CD4-positive, alpha-beta T cell (primary cell): ENCODE measurements at places on chromosomes 12 and 14. TPM values are rescaled to one million over a fixed set of nuclear protein-coding genes. Genes with fewer than 3 reads are reported as not detected.
A peak's percentile ranks its signal among the peaks of the same experiment; 100 is the strongest.

DNA sequence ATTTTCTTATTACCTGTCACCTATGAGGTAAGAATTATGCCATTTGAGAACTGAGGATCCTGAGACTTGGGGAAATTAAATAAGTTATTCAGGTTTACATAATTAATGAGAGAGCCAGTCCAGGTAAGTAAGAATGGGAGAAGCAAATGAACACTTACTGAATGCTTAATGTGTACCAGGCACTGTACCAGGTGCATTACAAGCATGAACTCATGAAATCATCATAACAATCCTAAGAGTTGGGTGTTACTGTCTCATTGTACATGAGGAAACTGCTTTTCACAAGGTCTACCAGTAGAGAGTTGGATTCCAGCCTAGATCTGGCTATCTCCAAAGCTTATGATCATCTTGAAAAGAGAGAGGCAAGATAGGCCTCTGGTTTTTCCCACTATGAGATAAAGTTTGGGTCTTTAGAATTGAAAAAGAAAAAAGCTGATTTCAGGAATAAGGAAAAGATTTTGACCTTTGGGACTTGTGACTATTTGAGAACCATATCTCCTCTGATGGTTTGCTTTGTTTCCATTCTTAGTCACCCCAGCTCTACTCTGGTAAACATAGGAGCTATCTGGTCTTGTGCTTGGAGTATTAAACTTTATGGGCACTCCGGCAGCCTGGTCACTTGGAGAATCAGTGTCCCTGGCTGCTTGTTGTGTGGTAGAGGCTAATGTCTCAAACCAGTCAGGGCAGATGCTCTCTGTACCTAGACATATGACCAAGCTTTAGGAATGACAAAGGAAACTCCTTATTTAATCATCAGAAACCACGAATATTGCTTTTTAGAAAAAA, 48.0 kb downstream of the PTHLH start:
- H3K4me1 ChIP-seq: no peaks in the 10 kb centered on the region
- no peaks in the 10 kb centered on the region for H3K27me3 ChIP-seq
- no peak overlapping the region for H3K4me3 ChIP-seq
- no peaks in the 10 kb centered on the region for H3K36me3 ChIP-seq
- H3K27ac ChIP-seq: no peak overlapping the region
- no peak for DNase-seq

- H3K4me3 ChIP-seq: no peak overlapping the region
- no peaks in the 10 kb centered on the region for H3K36me3 ChIP-seq
- no peaks in the 10 kb centered on the region for H3K27me3 ChIP-seq
- no peak for DNase-seq
- H3K27ac ChIP-seq: no peak overlapping the region
These were observed 167.5 kb downstream of the PPM1H start for GRCh38 chr12:62767496-62767895.

Gene TAS2R50
- 0.36 TPM for total RNA-seq

DNA sequence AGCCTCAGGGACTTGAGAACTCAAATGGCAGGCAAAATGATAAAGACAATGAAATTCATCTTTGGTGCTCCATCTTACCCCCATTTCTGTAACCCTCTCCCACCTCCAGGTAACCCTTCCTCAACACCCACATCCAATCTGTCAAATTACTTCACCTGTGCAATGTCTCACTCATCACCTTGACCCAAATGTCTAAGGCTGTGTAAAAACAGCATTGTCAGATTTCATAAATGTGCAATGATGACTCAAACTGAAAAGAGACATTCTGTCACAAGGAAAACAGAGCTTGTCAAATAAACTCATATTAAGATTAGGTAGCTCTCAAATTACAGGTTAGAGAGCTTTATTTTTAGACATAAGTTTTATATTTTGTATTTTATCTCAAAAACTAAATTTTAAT, 19.9 kb upstream of the COCH start:
- H3K27ac ChIP-seq: no peak overlapping the region
- DNase-seq: no peak
- no peak overlapping the region for H3K4me3 ChIP-seq
- H3K27me3 ChIP-seq: no peaks in the 10 kb centered on the region
- H3K4me1 ChIP-seq: no peaks in the 10 kb centered on the region

DNA sequence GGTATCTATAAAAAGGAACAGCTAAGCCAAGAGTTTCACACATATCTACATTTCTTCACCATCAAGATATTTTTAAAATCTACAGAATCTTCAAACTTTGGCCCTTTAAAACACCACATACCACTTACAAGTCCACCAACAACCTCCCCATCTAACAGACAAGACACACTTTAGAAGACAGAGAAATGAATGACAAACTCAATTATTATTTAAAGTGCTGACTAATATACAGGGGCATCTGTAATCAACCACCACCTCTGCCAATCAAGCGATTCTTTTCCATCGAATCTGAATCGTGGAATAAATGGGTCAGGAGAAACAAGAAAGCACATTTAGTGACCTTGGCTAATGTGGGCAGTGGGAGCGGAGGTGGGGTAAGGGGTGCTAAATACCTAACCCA, 7.7 kb downstream of the SETD3 start:
- no peak overlapping the region for H3K27ac ChIP-seq
- DNase-seq: no peak
- H3K36me3 ChIP-seq: no peaks in the 10 kb centered on the region
- H3K27me3 ChIP-seq: no peaks in the 10 kb centered on the region
- no peak overlapping the region for H3K4me3 ChIP-seq

Gene OAS2
- total RNA-seq: 15.0 TPM

DNA sequence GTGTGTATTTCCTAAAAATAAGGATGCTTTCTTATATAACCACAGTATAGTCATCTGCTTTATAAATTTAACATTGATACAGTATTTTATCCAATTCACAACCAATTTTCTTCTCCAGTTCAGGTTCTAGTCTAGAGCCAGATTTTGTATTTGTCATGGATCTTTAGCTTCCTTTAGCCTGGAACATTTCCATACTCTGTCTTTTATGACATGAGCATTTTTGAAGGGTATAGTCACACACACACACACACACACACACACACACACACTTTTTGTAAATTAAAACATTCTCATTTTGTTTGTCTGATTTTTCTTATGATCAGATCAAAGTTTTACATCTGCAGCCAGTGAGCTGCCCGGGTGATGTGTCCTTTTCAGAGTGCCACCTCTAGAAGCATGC, 25.4 kb downstream of the CGRRF1 start:
- peaks cover 16% of the 10 kb centered on the region for H3K36me3 ChIP-seq
- no peaks in the 10 kb centered on the region for H3K4me1 ChIP-seq
- no peak overlapping the region for H3K27ac ChIP-seq
- DNase-seq: no peak
- H3K27me3 ChIP-seq: no peaks in the 10 kb centered on the region
- H3K4me3 ChIP-seq: no peak overlapping the region

DNA sequence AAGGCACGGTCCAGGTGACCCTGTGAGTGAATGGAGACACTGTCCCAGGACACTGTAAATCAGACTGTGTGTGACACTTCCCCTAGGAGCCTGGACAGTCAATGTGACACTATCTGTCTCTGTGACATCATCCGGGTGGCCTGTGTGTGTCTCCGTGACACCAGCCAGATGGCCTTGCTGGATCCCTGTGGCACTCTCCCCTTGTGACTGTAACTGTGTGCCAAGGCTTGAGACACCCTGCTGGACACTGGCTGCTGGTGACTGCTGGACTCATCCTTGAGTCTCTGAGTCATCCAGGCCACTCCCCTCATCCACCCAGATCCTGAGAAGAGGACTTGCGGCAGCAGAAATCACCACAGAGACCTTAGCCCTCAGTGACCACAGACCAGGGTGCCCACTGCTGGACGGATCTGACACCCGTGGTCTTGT, 51.6 kb downstream of the MVK start:
- no peaks in the 10 kb centered on the region for H3K36me3 ChIP-seq
- no peak for DNase-seq
- H3K27me3 ChIP-seq: peaks cover 4% of the 10 kb centered on the region
- H3K4me3 ChIP-seq: no peak overlapping the region
- no peaks in the 10 kb centered on the region for H3K4me1 ChIP-seq
- H3K27ac ChIP-seq: no peak overlapping the region

Gene TMPRSS12
- total RNA-seq: not detected

GRCh38 chr14:93709249-93709648, 79.0 kb downstream of the PRIMA1 start:
- peaks cover 4% of the 10 kb centered on the region for H3K27me3 ChIP-seq
- no peaks in the 10 kb centered on the region for H3K4me1 ChIP-seq
- H3K36me3 ChIP-seq: no peaks in the 10 kb centered on the region
- no peak for DNase-seq
- H3K27ac ChIP-seq: no peak overlapping the region

Gene OAS3
- 14.5 TPM for total RNA-seq

DNA sequence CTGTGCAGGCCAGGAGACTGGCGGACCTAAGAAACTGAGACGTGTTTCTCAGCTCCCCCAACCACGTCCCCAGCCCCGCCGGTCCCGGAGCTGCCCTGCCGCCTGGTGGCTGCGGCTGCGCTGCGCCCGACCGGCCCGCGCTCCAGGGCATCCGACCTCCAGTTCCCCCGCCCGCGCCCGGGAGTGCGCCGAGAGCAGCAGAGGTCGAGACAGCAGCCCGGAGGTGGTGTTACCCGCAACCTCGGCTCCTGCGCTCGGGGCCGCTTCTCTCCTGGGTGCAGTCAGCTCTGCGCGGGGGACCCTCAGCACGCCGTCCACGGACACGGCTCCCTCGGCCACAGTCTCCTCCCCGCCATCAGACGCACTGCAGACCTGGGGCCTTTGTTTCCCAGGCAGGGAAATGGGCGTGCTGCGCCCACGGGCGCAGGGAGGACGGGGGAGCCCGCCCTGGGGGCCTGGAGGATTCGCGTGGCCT, 21.6 kb upstream of the GPR132 start:
- H3K27ac ChIP-seq: peak overlapping the region; percentile 46
- H3K4me1 ChIP-seq: peaks cover 35% of the 10 kb centered on the region
- H3K27me3 ChIP-seq: no peaks in the 10 kb centered on the region
- peak overlapping the region; percentile 60 for H3K4me3 ChIP-seq
- no peaks in the 10 kb centered on the region for H3K36me3 ChIP-seq

DNA sequence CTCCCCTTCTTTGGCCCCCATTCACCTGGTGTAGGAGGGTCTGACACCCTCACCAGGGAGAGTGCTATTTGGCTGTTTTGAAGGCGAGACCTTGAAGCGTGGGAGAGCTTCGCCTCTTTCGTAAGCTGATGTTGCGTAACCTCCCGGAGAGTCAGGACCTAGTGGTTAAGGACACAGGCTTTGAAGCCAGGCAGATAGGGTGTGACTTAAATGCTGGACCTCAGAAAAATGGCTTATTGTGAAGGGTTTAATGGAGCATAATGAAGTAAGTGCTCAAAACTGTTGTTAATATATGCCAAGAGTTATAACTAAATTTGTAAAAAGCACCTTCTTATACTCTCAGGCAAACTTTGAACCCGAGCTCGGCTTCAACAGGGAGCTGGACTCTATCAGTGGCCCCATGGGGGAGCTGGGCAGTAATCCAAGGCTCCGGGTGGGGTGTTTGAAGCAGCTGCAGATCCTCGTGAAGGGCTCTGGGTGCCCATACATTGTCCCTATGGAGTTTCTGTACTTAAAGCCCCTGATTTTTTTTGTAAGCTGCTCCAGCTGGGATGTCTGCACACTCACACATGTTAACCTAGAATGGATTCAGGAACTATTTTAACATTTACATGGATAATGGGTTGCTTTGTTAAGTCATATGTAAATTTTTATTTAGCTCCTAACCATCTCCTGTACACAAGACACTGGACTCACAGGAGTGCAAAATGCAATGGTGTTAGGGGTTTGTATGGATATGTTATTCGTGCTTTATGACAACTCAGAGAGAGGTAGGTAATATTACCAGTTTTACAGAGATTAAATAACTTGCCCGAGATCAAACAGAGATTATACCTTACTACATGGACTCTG, 26.0 kb downstream of the PPFIBP1 start:
- H3K4me1 ChIP-seq: no peaks in the 10 kb centered on the region
- no peaks in the 10 kb centered on the region for H3K27me3 ChIP-seq
- no peak overlapping the region for H3K27ac ChIP-seq
- no peaks in the 10 kb centered on the region for H3K36me3 ChIP-seq

- no peak overlapping the region for H3K27ac ChIP-seq
- H3K4me3 ChIP-seq: no peak overlapping the region
- peaks cover 5% of the 10 kb centered on the region for H3K36me3 ChIP-seq
- peak; percentile 20 for DNase-seq
These were observed 17.5 kb downstream of the RAD51B start for GRCh38 chr14:67837011-67837624.

GRCh38 chr12:39875721-39876120, 230.2 kb downstream of the SLC2A13 start:
- no peaks in the 10 kb centered on the region for H3K36me3 ChIP-seq
- H3K27ac ChIP-seq: no peak overlapping the region
- H3K27me3 ChIP-seq: no peaks in the 10 kb centered on the region
- DNase-seq: no peak

- no peak for DNase-seq
- H3K4me1 ChIP-seq: peaks cover 71% of the 10 kb centered on the region
- peaks cover 34% of the 10 kb centered on the region for H3K27me3 ChIP-seq
- no peak overlapping the region for H3K4me3 ChIP-seq
- no peaks in the 10 kb centered on the region for H3K36me3 ChIP-seq
These were observed 3.3 kb upstream of the PLEKHG3 start for GRCh38 chr14:64700894-64701293.

Gene C14orf39
- not detected for total RNA-seq

- peak overlapping the region; percentile 78 for H3K4me3 ChIP-seq
- H3K4me1 ChIP-seq: peaks cover 55% of the 10 kb centered on the region
- DNase-seq: peak; percentile 75
- H3K27me3 ChIP-seq: no peaks in the 10 kb centered on the region
- no peaks in the 10 kb centered on the region for H3K36me3 ChIP-seq
These were observed 636 bp downstream of the DUSP6 start for GRCh38 chr12:89351489-89352241.

Gene REM2
- 9.4 TPM for total RNA-seq

DNA sequence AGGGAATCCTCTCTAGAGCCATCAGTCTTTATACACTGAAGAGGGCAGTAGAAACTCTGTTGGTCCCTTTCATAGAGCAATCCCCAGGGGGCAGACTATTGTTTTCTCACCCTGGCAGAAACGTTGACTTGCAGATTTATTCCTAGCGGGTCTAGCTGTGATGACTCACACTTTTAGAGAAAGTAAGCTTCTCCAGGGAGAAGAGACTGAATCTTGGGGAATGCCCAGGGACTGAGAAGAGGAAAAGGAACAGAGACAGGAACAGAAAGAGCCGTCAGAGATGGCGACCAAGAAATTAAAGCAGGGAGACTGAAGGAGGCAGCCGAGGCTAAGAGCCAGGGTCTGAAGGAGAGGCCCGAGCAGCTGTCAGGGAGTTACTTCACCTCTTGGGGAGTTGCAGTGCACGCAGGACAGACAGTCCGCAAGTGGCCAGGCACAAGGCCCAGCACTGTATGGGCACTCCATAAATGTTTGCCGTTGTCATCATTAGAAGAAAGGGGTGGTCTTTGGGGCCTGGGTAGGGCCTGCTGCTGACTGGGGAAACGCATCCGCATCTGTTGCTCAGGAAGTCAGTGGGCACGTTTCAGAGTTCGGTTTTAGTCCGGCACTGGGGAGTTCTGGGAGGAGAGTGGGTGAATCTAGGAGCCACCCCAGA, 13.0 kb downstream of the PLEKHG6 start:
- H3K4me1 ChIP-seq: peaks cover 45% of the 10 kb centered on the region
- H3K27ac ChIP-seq: peak overlapping the region; percentile 12
- H3K36me3 ChIP-seq: peaks cover 15% of the 10 kb centered on the region
- DNase-seq: no peak
- peak overlapping the region; percentile 12 for H3K4me3 ChIP-seq
